CD4-positive, alpha-beta T cell treated with Interleukin-6 at 100 ng/mL for 8 hours (primary cell): ENCODE measurements at places on chromosomes 5 and 9.

DNA sequence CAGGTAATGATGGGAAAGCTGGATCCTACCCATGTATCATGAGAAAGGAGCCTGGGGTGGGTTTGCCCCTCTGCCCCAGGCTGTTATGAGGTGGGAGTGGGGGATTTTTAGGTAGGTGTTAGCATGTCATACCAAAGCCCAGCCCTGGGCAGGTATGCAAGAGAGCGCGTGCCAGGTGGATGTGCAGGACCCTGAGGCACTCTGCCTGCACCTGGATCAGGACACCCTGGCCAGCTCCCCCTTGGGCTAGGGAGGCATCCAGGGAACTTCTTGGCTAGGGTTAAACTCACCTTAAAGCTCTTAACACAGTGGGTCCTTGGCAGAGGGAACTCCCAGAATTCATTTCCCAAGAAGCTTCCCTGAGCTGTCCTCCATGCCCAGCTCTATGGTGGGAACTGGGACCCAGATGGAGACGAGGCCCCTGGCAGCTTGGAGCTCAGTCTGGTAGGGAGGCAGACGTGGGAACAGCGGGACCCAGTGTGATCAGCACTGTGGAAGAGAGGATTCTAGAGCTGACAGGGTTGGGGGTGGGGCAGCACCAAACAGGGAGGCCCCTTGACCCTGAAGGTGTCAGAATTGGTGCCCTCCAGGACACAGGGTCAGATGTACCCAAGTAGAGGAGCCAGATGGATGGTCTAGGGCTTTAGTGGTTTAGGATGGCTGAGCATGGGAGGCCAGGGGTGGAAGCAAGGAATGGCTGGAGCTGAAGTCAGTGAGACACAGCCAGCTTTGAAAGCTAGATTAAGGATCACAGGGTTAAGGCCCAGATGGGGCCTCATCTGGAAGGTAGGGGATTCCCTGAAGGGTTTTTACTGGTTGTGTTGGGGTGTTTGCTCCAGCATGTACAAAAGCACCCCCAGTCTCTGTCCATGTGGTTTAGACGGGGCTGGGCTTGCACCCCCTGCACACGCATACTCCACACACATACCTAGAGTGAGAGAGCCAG lies 2.2 kb upstream of the PRR7 start:
- no peak for DNase-seq

GRCh38 chr5:156479849-156480248 lies 152.9 kb downstream of the SGCD start:
- no peak for DNase-seq

- DNase-seq: no peak
Observed at GRCh38 chr5:77957931-77958521, 181.9 kb upstream of the TBCA start.

GRCh38 chr9:137759117-137759516 lies 118.5 kb upstream of the CACNA1B start:
- no peak for DNase-seq

GRCh38 chr9:105445203-105445881 lies 2.5 kb upstream of the FSD1L start:
- DNase-seq: no peak

DNA sequence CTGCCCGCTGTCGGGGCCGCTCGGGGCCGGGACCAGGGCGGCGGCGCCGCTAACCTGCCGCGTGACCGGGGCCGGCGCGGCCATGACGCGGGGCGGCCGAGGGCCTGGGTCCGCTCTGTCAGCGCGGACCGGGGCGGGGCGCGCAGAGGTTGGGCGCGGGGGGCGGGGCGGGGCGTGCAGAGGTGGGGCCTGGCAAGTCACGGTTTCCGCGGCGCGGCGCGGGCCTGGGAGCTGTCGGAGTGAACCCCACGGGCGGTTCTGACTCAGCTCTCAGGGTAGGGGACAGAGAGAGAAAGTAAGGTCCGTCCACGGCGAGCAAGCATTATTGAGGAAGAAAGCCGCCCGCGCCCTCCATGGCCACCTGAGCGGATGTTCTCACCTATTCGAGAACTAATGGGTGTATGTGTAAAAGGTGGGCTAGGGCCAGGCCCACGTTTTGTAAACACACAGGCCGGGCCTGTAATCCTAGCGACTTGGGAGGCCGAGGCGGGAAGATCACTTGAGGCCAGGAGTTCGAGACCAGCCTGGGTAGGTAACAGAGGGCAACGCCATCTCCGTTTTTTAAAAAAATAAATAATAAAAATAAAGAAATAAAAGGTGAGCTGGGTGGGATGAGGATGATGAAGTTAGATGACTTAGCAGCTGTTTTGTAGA lies at the start of gene PRXL2C:
TSS of gene PRXL2C (minus strand) at position 120 of the 654 bp plus-strand sequence. CDS start at position 84, 36 bp downstream.
- DNase-seq: peak; percentile 80

DNA sequence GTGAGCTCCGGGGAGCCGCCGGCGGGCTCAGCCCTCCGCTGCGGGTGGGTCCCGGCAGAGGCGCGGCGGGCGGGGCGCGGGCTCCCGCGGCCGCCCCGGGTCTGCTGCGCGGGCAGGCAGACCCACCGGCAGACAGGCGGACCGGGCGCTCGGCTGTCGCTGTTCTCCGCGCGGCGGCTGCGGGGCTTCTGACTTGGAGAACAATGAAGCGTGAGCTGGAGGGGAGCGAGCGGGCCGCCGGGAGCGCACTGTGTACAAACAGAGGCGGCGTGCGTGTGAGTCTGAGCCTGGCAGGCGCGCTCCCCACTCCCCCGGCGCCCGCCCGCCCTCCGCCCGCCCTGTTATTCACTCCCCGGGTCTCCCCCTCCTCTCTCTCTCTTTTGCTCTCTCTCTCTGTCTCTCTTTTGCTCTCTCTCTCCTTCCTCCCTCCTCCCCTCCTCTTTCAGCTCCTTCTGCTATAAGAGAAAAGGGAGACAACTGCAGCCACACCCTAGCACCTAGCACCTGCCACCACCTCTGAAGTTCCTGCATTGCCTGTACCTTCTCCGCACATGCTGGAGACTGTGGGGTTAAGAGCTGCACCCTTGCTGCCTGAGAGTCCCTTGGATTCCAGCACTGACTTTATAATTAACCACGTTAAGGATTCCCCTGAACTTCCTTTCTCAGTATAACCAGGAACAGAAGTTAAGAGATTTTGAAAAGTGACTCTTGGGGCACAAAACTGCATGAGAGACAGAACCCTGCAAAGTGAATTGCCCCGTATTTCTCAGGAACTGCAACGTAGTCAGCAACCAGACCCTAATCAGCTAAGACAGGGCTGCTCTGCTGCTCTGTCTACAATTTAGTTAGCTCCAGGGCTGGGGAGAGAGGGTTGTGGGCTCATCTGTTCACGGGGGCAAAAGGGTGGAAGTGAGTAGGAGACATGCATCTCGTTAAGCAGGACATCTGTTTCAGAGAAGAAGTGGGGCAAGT lies at the start of gene EDIL3:
TSS of gene EDIL3 (minus strand) at position 277 of the 972 bp plus-strand sequence. CDS start 506 bp downstream, outside the sequence.
- no peak for DNase-seq

DNA sequence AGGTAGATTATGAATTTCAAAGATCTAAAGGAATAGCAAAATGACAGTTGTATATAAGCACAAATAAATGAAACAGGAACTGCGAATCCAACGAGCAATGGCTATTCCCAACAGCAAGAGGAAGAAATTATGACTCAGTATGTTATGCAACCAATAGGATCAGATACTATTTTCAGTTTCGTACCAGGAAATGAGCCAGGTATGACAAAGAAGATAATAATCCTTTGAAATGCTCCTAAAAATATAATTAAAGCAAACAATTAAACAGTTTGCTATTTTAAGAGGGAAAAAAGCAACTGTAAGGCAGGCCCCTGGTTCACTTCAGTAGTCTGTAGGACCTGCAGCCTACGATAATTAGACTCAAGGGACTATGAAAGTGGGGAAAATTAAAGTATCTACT lies 58.9 kb downstream of the AUH start:
- no peak for DNase-seq

- no peak for DNase-seq
Observed at GRCh38 chr5:88262116-88262515, 6.5 kb downstream of the TMEM161B start.

GRCh38 chr5:91361790-91362189 lies 21.3 kb downstream of the ARRDC3 start:
- DNase-seq: no peak

DNA sequence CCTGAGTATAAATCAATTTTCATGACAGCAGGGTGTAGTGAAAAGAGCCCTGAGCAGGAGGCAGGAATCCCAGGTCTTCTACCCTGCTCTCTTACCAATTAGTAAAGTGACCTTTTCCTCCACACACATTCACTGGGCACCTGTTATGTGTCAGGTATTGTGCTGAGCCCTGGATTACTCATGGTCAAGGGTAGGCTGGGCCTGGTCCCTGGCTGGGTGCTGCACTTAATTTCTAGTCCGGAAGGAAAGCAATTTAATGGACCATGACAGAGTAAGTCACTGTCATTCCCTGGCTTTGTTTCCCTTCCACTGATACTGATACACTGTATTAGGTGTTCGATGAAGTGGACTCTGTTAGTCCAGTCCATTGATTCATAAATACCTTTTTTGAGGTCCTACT lies 29.1 kb upstream of the BRINP1 start:
- DNase-seq: no peak

DNA sequence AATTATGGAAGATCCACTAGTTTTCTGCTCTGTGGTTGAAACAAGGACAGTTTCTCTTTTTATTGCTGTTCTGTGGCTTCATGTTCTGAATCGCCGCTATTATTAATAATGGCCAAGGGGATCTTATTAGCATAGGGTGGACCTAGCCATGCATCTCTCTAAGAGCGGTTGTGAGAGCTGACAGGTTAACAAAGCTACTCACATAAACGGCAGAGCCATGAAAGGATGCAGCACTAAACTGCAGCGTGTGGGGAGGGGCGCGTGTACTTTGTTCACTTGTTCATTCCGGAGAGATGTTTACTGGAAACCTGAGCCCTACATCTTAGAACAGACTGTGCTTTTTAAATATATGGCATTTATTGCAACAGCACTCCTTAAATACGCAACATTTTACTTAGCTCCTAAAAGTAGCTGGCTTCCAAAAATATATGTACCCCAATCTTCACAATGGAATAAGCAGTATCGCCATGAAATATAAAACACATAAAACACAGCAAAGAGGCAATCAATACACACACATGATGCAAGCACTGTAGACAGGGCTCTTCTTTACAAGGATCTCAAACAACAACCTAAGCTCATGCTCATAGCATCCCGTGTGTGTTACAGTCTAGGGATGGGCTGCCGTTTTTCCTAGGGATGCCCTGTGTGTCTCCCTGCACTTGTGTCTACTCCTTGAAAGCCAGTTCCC lies 424.6 kb downstream of the MED10 start:
- DNase-seq: no peak

DNA sequence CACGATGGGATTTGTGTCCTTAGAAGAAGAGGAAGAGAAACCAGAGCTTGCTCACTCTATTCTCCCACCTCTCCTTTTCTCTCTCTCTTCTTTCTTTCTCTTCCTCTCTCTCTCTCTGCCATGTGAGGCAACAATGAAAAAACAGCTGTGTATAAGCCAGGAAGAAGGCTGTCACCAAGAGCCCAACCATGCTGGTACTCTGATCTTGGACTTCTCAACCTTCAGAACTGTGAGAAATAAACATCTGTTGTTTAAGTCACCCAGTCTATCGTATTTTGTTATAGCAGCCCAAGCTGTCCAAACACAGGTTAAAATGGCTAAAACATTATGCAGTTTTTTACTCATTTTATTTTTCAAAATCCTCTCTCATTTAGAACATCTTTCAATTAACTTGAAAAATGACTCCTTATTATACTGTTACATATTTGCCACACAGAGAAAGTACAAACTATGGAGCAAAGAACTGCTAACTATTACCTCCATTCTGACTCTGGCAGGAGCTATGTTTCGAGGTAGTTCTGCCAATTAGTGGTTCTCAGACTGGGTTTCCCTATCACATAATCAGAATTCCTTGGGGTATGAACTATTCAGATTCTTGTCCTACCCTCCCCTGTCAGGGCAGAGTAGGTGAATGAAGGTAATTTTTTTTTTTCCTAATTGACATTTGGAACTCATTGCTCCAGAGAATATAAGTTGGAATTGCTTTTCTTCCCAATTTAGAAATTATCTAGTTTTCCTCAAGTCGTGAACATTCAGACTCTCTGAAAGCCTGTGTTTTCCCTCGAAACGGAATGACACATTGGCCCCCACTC lies 434.6 kb downstream of the ENC1 start:
- DNase-seq: no peak

GRCh38 chr5:127969651-127970050 lies 113.9 kb upstream of the SLC12A2 start:
- DNase-seq: no peak

DNA sequence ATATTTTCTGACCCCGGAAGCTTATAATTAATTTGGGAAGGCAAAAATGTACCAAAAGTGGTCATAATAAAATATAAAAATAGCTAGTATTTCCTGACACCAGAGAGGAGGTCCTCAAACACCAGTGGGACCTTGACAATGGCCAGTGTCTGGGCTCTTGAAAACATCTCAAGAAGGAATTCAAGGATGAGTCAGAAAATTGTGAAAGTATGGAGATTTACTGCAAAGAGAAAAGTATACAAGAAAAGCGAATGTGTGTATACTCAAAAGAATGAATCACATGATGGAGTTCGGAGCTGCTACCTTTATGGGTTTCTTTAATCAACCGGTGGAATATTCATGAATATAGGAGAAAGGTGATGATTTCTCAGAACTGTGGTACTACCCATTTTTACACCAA lies 1709.0 kb upstream of the WWC1 start:
- DNase-seq: no peak

GRCh38 chr9:123007269-123007668 lies 26.2 kb upstream of the GPR21 start:
- no peak for DNase-seq

DNA sequence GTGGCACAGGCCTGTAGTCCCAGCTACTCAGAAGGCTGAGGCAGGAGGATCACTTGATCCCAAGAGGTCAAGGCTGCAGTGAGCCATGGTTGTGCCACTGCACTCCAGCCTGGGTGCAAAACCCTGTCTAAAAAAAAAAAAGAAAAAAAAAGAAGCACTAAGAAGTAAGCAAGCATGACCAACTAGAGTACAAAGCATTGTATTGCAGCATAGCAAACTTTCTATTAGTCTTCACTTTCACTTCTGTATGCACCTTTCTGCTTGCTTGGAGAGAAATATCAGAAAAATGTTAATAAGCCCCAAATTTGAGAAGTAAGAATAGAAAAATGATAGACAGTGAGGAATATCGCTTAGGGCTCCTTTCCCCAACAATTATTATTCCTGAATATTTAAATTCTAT lies 497.7 kb upstream of the WWC1 start:
- no peak for DNase-seq

DNA sequence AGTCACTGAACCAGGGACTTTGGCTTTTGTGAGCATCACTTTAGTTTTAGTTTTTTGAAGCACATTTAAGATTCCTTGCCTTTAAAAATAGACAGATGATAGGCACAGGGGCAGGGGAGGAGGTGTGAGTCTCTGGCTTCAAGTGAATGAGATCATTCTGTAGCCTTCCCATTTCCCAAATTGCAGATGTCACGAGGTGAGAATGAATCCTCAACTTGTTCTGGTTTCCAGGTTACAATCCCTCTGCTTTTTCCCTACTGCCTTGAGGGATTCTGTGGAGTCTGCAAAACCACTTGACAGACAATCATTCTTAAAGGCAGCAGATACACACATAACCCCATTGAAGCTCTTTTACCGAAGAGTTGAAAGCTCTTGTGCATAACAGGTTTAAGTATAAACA lies 332.4 kb downstream of the DMAC1 start:
- DNase-seq: no peak

- no peak for DNase-seq
Observed at GRCh38 chr9:111467778-111468367, 16.3 kb downstream of the ECPAS start.

- no peak for DNase-seq
Observed at GRCh38 chr5:54115735-54116403, 194.5 kb downstream of the ARL15 start.
